ENCODE measurements at places on chromosomes 1 and 21.

GRCh38 chr21:15616864-15617574 is 112.8 kb upstream of the USP25 start:
- DNase-seq, result no peak

DNA sequence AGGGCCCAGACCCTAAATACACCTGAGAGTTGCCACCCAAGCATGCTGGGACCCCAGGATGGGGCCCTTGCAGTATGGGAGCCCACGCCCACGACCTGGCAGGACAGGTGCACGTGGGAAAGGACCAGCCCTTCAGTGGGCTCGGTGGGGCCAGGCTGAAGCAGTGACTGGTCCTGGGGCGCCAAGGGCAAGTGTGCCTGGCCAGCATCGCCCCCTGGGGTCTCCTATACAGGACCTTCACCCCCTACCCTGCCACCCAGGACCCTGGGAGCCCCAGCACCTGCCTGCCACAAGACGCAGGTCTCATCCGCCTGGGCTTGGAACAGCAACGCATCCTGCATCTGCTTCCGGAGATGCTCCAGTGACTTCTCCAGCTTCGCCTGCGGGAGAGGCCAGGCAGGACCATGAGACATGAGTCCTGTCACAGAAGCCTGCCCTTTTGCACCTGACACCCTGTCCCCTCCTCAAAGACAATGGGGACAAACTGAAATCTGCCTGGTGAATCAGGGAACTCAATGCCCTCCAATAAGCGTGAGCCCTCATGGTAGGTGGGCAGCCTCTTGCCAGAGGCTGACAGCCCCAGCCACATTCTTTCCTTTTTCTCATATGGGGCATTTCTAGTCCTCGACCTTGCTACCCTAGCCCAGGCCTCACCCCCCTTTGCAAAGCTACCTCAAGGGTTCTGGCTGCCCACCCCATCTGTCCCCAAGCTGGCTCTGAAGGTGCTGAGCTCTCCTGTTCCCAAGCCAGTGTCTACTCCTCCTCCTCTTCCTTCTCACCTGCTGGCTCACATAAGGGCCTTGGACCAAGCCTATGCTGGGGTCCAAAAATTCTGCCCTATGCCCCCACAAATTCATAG is 4.6 kb downstream of the TRIM11 start:
- DNase-seq, result no peak

DNA sequence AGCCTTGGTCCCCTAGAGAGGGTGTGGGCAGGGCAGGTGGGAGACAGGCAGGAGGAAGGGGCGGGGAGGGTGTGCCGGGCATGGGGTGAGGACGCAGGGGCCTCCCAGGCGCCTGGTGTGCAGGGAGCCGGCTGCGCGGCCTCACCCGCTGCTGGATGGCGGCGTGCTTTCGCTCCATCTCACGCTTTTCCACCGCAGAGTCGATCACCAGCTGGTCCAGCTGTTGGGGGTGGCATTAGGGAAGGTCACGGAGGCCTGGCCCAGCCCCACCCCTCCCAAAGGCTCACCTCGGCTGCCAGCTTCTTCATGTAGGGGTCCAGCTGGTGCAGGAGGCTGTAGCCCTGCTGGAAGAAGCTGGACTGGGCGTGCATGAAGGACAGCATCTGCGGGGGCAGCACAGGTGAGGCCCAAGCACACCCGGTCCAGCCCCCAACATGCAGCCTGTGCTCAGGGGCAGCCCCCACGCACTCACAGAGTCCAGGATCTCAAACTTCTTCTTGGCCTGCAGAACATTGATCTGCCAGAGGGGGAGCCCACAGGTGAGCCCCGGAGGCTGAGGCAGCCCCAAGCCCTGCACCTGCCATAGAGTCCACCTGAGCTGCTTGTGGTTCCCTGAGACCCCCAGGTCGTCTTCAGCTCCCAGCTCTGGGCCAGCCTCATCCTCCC is 7.9 kb downstream of the ACAP3 start:
- DNase-seq, result no peak

GRCh38 chr1:154295408-154296235 is 23.2 kb downstream of the HAX1 start:
- no peak for DNase-seq

GRCh38 chr1:98706173-98706843 is 44.8 kb downstream of the SNX7 start:
- DNase-seq, result no peak

- no peak for DNase-seq
Measured at GRCh38 chr1:78277253-78277652, 213.5 kb upstream of the PTGFR start.

- DNase-seq, result no peak
Measured at GRCh38 chr1:98888869-98889268, 115.8 kb downstream of the PLPPR5 start.

DNA sequence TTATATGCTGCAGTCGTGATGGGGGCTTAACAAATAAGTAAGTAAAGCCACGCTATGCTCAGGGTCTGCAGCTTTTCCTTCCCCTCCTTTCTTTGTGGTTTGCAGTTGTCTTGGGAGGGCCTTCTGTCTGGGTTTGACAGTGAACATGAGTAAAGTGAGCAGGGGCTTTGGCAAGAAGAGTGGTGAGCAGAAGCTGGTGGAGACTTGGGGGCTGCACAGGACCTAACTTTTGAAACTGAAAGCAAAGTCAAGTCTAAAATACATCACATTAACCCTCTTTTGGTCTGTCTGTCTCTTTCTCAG is 368.6 kb upstream of the VAMP3 start:
- DNase-seq, result no peak

GRCh38 chr21:27476696-27477095 is 509.8 kb upstream of the ADAMTS5 start:
- no peak for DNase-seq

DNA sequence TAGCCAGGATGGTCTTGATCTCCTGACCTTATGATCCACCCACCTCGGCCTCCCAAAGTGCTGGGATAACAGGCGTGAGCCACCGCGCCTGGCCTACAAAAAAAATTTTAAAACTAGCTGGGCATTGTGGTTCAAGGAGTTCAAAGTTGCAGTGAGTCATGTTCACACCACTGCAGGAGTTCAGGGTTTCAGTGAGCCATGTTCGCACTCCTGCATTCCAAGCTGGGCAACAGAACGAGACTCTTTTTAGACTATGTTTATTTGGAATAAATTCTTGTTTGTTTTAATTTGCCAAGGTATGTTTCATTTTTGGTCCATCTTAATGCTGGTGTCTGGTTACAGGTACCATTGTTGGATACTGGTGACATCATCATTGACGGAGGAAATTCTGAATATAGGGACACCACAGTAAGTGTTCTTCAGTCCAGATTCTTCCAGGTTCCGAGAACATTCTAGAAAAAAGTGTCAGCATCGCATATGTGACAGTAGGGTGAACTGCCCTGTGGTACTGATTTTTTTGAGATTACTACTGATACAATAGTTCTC is 3.9 kb downstream of the PGD start:
- DNase-seq, result no peak

- DNase-seq, result no peak
Measured at GRCh38 chr1:150964164-150964489, 10.5 kb downstream of the CERS2 start.

GRCh38 chr1:80593197-80593596 is 1207.5 kb upstream of the ADGRL2 start:
- no peak for DNase-seq

DNA sequence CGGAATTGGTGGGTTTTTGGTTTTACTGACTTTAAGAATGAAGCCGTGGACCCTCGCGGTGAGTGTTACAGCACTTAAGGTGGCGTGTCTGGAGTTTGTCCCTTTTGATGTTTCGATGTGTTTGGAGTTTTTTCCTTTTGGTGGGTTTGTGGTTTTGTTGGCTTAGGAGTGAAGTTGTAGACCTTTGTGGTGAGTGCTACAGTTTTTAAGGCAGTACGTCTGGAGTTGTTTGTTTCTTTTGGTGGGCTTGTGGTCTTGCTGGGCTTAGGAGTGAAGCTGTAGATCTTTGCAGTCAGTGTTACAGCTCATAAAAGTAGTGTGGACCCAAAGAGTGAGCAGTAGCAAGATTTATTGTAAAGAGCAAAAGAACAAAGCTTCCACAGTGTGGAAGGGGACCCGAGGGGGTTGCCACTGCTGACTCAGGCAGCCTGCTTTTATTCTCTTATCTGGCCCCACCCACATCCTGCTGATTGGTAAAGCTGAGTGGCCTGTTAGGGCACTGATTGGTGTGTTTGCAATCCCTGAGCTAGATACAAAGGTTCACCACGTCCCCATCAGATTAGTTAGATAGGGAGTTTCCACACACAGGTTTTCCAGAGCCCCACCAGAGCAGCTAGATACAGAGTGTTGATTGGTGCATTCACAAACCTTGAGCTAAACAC is 20.9 kb downstream of the HENMT1 start:
- no peak for DNase-seq

- DNase-seq, result no peak
Measured at GRCh38 chr21:25646474-25646873, 7.4 kb downstream of the JAM2 start.

DNA sequence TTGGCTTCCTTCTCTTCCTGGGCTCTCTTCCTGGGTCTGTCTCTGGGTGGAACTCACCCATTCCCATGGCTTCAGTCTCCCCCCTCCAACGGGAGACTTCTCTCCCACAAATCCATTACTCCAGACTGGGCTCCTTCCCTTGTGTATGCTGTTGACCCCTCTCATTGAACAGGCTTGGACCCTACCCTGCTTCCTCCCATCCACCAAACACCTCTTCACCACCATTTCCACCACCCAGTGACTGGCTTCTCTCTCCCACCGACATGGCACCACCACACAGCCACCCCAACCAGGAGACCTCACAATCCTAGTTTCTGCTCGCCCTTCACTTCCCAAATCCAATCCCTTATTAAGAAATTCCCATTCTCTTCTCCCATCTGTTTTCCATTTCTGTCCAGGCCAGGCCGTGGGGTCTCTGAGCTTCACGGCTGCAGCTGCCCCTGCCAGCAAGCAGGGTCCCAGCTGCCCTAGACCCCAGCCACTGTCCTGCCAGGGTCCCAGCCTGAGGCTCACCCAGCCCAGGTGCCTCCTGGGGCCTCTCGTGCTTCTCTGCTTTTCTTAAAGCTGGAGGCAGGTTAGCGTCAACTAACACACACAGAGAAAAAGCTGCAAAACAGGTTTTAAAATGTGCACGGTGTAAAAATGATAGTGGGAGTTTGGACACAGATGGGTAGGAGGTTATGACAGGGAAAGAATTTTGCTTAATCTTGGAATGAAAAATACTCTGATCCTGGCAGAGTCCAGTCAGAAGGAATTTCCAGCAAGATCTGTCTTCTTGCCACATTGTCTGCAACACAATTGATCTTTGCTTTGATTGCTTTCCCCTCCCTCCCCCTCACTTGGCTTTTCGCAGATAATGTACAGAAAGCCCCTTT is 383.8 kb upstream of the VAMP3 start:
- no peak for DNase-seq

DNA sequence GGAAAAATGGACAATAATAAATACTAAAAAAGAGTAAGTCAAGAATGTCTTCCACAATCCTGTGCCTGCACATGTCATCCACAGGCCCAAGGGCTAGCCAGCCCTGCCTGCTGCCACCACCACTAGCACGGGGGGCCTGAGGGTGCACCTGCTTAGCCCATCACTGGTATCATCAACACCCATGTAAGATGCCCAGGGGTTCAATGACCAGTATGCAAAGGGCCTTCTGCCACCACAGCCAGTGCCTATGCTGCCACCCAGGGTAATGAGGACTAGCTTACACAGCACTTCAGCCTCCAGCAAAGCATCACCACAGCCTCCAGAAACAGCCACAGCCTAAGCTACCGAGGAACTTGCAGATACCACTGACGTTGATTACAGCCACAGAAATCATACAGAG is 46.3 kb downstream of the POFUT2 start:
- no peak for DNase-seq

- DNase-seq, result no peak
Measured at GRCh38 chr1:17365293-17365692, 6.7 kb upstream of the PADI6 start.

DNA sequence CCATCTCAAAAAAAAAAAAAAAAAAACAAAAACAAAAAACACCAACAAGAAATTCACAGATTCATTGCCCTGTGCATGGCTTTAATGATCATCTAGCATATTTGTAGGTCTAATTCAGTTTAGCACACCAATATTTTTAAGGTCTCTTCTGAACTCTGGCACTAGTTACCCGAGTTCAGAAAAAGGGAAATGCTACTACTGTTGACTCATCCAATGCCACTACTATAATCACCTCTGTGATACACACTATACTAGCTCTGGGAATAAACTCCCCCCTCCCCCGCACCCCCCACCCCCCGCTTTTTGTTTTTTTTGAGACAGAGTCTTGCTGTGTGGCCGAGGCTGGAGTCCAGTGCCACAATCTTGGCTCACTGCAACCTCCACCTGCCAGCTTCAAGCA is 55.6 kb downstream of the FBXO42 start:
- no peak for DNase-seq

DNA sequence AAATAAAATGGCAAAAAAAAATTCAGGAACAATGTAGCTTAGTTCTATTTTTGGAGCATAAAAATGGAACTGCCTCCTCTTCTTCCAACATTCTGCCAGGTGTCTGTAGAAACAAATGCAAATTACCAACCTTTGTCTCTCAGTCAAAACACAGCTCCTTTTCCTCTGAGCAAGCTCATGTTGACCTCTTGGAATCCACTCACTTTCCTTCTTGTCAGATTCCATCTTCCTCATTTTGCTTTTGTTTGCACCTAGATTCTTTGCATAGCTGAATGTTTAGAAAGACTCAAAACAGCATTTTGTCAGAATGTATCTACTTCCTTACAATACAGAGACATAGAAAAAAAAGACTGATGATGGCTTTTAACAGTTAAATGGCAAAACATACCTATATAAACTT is 178.2 kb downstream of the ADGRL2 start:
- DNase-seq, result peak; percentile 2

- no peak for DNase-seq
Measured at GRCh38 chr1:238141353-238141752, 250.6 kb upstream of the ZP4 start.

GRCh38 chr21:15095326-15095725 is 30.5 kb upstream of the NRIP1 start:
- DNase-seq, result no peak

- DNase-seq, result no peak
Measured at GRCh38 chr1:116405241-116406135, 32.4 kb downstream of the ATP1A1 start.

DNA sequence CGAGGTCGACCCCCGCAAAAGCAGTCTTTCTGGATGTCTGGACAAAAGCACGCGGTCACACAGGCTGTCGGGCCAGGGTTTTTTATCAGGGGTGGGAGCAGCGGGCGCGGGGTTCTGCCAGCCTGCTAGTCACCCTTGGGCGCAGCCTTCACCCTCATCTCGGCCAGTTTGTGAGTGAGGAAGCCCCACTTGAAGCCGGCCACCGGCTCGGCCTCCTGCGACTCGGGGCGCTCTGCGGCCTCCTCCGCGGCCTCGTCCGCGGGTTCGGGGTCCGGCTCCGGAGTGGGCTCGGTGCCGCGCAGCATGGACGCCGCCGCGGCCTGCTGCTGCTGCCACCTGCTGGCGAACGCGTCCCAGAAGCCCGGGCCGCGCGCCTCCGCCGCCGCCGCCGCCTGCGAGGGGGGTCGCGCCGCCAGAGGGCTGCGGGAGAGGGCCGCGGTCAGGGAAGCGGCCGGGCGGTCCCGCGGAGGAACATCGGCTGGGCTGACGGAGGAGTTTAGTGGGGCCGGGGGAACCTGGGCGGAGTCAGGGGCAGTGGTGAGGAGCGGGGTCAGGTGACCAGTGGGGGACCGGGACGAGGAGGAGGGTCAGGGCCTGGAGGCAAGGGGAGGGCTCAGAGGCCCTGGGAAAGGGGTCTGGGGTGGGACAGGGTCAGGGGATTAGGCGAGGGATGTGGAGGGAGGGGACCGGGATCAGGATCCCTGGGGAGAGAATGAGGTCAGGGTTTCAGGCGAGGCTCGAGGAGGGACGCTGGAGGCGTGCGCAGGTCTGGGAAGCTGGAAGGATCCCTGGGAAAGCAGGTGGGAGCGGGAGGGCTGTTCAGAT is 4.5 kb downstream of the C1orf232 start:
- no peak for DNase-seq

All from HS-5 (cell line).